Suppressor macrophage treated with lipopolysaccharide for 4 hours (primary cell): ENCODE measurements at places on chromosomes 4 and X.

GRCh38 chr4:10690185-10690907, 5.8 kb upstream of the CLNK start:
- DNase-seq, result peak; percentile 28

- peak; percentile 3 for DNase-seq
Observed at GRCh38 chr4:85368932-85369331, 106.0 kb upstream of the ARHGAP24 start.

DNA sequence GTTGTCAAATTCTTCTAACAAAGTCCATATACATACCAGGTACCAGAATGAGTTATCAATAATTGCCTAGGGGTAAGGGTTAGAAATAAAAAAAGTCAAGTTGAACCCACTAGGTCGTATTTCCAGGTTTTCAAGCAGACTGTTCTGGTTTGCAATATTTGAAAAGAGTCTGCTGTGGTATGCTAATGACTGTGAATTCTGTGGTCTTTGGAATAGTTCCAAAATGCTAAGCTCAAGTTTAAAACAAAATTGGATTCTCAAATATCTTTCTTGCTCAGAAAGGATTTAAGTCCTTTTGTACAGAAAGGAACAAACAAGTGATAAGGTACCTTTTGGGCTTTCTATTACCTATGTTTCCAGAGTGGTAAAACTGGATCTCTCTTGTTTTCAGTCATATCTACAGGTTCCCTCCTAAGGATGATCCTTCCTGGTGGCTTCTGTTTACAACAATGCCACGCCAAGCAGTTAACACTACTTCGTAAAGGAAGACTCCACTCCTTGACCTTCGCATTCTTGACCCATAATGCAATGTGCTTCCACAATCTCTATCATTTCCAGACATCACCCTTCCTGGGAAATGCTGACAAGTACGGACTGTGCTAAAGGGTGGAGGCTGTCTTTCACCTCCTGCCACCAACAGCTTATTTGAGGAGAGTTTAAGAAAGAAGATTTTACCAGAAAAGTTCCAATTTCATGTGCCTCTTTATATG, 531.7 kb upstream of the FTHL17 start:
- no peak for DNase-seq

DNA sequence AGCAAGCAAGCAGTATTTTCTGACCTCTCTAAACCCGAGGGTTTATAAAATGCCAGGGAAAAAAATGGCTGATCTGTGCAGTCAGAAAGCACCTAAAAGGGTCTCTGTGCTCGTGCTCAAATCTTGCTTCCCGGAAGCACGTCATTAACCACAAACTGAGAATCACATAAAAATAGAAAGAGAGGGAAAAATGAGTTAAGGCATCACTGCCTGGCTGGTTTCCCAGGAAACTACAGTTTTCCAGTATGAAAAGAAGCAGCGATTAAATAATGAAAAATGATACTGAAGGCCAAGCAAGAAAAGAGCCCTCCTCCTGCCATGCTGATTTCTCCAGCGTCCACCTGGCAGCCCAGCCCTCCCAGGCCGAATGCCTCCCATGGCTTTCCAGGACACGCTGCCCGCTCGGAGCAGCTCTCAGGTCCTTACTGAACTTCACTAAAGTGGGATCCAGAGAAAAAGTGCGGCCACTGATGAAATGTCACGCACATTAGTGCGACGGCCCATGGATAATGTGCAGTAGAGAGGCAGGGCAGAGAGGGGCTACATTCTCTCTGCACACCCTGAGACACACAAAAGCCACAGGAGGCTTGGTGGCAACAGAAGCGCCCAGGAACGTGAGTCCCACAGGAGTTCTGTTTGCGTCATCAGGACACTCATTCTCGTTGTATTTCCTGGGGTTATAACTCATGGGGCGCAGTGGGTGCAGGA, 80.4 kb downstream of the WFS1 start:
- DNase-seq, result no peak

DNA sequence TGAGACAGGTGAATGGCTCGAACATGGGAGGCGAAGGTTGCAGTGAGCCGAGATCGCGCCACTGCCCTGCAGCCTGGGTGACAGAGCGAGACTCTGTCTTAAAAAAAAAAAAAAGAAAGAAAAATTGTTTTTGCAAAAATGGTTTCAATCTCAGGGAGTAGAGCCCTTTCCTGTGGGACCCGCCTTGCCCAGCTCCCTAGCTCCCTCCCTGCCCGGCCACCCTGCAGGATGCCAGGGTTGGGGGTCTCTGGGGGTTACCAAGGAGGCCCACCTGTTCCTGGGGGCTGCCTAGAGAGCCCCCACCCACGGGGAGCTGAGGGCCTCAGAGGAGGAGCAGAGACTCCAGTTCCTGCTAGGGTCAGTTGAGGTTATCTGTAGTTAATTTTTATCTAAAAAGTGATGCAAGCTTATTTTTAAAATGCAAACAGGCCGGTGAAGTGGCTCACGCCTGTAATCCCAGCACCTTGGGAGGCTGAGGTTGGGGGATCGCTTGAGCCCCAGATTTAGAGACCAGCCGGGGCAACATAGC, 18.7 kb upstream of the PLCXD1 start:
- no peak for DNase-seq

GRCh38 chr4:158259955-158260575, 49.8 kb downstream of the TMEM144 start:
- DNase-seq, result peak; percentile 53

DNA sequence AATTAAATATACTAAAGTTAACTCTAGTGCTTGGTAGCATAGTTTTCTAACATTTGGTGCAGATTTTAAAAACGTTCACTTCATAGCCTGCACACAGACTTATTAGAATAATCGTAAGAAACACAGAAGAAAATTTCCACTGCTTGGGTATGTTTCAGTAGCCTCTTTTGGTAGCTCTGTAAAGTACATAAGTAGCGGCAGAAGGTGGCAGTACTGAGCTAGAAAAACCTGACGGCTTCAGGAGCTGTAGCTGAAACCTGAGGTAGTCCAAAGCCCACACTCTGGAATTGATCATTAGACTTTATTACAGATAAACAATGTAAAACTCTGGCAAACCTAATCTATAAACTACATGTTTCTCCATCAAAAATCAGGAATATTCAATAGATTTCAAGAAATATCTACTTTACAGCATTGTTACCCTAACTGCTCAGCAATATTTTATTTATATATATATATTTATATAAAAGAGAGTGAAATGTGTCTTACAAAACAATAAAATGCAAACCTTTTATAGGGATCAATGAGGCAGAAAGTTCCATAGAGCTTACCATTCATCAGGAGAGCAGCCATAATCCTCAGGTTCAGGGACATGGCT, 88.2 kb downstream of the ATP8A1 start:
- DNase-seq, result peak; percentile 76

- DNase-seq, result no peak
Observed at GRCh38 chr4:107618656-107619055, 101.4 kb downstream of the PAPSS1 start.

DNA sequence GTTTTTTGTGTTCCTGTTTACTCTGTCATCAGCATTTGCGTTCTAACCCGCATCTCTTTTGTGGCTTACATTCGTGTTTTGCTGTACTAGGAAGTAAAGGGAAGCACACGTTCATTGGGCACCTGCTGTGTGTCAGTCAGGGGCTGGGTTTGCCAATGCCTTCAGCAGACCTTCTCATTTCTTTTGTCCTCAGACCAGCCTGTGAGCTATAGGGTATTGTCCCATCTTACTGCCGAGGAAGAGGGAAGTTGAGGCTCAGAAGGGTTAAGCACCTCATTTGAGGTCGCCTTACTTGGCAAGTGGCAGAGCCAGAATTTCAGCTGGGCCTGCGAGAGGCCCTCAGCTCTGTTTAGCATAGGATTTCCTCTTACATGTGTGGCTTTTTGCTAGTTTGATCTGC, 8.7 kb downstream of the TBC1D14 start:
- DNase-seq, result no peak

GRCh38 chr4:91984466-91984865, 319.3 kb upstream of the GRID2 start:
- DNase-seq, result no peak
